Liver (tissue), 10 donors: ENCODE measurements at places on chromosomes 12 and 14.

- no peak for DNase-seq
These were observed 12.2 kb upstream of the SPTSSA start for GRCh38 chr14:34474187-34474679.

DNA sequence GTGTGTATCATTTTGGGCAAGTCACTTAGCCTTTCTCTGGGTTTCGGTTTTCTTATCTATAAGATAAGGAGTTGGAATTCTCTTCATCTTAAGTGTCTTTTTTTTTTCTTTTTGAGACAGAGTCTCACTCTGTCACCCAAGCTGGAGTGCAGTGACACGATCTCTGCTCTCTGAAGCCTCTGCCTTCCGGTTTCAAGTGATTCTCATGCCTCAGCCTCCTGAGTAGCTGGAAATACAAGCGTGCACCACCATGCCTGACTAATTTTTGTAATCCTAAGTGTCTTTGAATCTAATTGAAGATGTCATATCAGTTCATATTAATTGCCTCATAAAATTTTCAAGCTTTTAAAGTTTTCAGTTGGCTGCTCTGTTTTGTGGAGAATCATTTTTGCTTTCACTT lies 4.0 kb downstream of the SRGAP1 start:
- DNase-seq: no peak

- no peak for DNase-seq
These were observed 45.7 kb upstream of the GXYLT1 start for GRCh38 chr12:42190376-42190775.

DNA sequence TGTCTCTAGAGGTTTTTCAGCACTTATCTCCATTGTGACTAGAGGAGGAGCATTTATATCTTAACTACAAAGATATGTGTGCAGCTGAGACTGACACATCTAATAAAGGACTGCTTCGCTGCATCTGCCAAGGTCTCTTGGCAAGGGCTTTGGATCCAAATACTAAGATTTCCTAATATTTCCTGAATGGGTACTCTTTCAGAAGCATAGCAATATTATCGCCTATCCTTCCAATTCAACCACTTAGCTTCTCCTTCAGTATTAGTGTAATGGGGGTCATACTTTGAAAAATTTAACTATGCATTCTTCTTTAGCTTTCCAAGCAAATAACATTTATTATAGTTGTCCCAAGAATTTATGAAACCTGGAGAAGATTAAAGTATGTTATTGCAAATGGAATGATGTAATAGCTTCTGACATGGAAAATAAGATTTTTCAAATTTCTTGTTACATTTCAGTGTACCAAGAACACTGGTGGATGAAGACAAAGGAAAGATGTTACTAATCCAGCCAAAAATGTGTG lies 243.0 kb upstream of the PDE3A start:
- DNase-seq: no peak

- no peak for DNase-seq
These were observed 13.9 kb upstream of the TCP11L2 start for GRCh38 chr12:106288494-106289195.
